ENCODE measurements at places on chromosomes 13 and 19. TPM values are rescaled to one million over a fixed set of nuclear protein-coding genes. Genes with fewer than 3 reads are reported as not detected.

Gene ZNF442
- total RNA-seq, result 4.6 TPM

Gene MATK
- not detected for total RNA-seq

Gene WTIP
- total RNA-seq, result 33.5 TPM

Gene UBAC2
- total RNA-seq, result 32.5 TPM

Gene KIRREL2
- total RNA-seq, result not detected

Gene PSPN
- total RNA-seq, result 0.87 TPM

Gene GCDH
- 25.2 TPM for total RNA-seq

Gene IGFL2
- not detected for total RNA-seq

Gene ZNF665
- total RNA-seq, result 4.4 TPM

Gene ERICH6B
- not detected for total RNA-seq

Gene FLT1
- 6.2 TPM for total RNA-seq

Gene NOVA2
- not detected for total RNA-seq

Gene CYSLTR2
- not detected for total RNA-seq

Gene SBK3
- total RNA-seq, result 0.12 TPM

Gene VSTM1
- total RNA-seq, result not detected

Gene ARL11
- total RNA-seq, result not detected

Gene SIGLEC12
- not detected for total RNA-seq

Gene GSX1
- total RNA-seq, result not detected

Gene NFIX
- 59.8 TPM for total RNA-seq

Gene SERPINE3
- total RNA-seq, result under 0.01 TPM

Gene SOX1
- total RNA-seq, result not detected

Gene CGB8
- total RNA-seq, result not detected

Gene CCNA1
- total RNA-seq, result 9.4 TPM
